ENCODE measurements at places on chromosomes 2 and 18. TPM values are rescaled to one million over a fixed set of nuclear protein-coding genes. Genes with fewer than 3 reads are reported as not detected.

- no peaks in the 10 kb centered on the region for H3K4me1 ChIP-seq
- H3K36me3 ChIP-seq: peaks cover 55% of the 10 kb centered on the region
- H3K27ac ChIP-seq: no peak overlapping the region
- H3K27me3 ChIP-seq: no peaks in the 10 kb centered on the region
- DNase-seq: no peak
- no peak overlapping the region for H3K4me3 ChIP-seq
Observed at GRCh38 chr18:76958692-76959341, 136.5 kb downstream of the ZNF236 start.

DNA sequence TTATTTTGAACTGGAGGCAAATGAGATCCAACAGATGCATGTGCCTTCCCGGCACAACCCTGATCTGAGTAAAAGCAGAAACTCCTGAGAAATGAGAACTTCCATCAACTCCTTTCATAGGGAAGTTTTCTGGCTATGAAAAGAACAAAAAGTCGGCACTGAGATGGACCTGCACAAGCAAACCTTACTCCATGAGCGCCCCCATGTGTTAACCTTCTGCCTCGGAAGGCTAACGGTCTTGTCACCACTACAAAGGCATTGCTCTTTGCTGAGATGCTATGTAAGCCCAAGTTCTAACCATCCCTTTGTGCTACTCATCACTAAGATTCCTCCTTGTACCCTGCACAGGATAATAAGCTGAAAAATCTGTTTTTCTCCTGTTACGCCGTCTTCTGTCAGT, 57.3 kb upstream of the SULT1C3 start:
- H3K36me3 ChIP-seq: no peaks in the 10 kb centered on the region
- no peak overlapping the region for H3K4me3 ChIP-seq
- no peak overlapping the region for H3K27ac ChIP-seq

GRCh38 chr2:19185086-19185485, 173.3 kb downstream of the OSR1 start:
- H3K4me1 ChIP-seq: no peaks in the 10 kb centered on the region
- H3K27ac ChIP-seq: no peak overlapping the region
- no peak overlapping the region for H3K4me3 ChIP-seq
- no peaks in the 10 kb centered on the region for H3K27me3 ChIP-seq

DNA sequence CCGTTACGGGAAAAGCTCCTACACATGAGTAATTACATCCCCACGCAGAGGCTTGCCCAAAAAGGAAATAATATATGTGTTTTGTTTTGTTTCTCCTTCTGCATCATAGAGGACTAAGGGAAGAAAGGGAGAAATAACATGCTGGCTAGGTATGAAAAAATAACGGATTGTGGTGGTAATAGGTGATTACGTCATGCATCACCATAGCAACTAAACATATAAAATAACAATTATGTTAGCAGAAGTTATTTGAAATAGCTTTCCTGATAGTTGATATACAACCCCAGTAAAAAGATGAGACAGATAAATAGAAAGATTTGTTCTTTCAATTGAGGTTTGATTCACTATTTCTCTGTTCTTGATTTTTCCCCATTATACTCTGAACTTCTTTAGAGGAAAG, 518.0 kb downstream of the ZNF516 start:
- DNase-seq: no peak
- no peaks in the 10 kb centered on the region for H3K4me1 ChIP-seq
- H3K27me3 ChIP-seq: no peaks in the 10 kb centered on the region
- no peak overlapping the region for H3K4me3 ChIP-seq

- H3K4me1 ChIP-seq: peaks cover 45% of the 10 kb centered on the region
- H3K4me3 ChIP-seq: no peak overlapping the region
- DNase-seq: peak; percentile 73
- H3K27me3 ChIP-seq: no peaks in the 10 kb centered on the region
Observed at GRCh38 chr2:20590704-20591515, 60.0 kb downstream of the HS1BP3 start.

ASXL3 gene
- total RNA-seq: 2.3 TPM

PRKAG3 gene
- total RNA-seq: not detected

- no peaks in the 10 kb centered on the region for H3K4me1 ChIP-seq
- no peak for DNase-seq
- H3K27me3 ChIP-seq: no peaks in the 10 kb centered on the region
- no peaks in the 10 kb centered on the region for H3K36me3 ChIP-seq
- H3K4me3 ChIP-seq: no peak overlapping the region
- H3K27ac ChIP-seq: no peak overlapping the region
Observed at GRCh38 chr2:211251016-211251415, 694.6 kb downstream of the CPS1 start.

DNA sequence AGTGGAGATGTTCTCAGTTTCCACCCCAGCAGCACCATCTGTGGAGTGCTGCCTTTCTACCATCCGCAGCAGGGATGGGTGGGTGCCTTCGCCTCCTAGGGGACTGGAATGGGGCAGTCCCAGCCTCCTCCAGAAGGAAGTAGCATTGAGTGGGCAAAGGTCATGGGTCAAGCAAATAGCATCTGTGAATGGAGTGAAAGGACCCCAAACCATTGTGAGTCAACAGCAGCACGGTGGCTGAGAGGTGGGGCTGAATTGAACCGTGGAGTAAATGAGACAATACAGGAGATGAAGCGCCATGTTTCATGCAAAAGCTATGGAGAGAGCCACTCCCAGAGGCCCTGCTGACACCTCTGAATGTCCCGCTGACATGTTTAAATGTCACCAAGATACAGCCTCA, 9.7 kb downstream of the GPR55 start:
- H3K27ac ChIP-seq: no peak overlapping the region
- peak; percentile 9 for DNase-seq
- H3K4me1 ChIP-seq: no peaks in the 10 kb centered on the region
- no peak overlapping the region for H3K4me3 ChIP-seq
- H3K27me3 ChIP-seq: peaks cover 4% of the 10 kb centered on the region

- H3K27ac ChIP-seq: no peak overlapping the region
- no peaks in the 10 kb centered on the region for H3K27me3 ChIP-seq
- H3K4me3 ChIP-seq: no peak overlapping the region
Observed at GRCh38 chr2:239962890-239963591, 62.1 kb downstream of the NDUFA10 start.

CRYBA2 gene
- not detected for total RNA-seq

DNA sequence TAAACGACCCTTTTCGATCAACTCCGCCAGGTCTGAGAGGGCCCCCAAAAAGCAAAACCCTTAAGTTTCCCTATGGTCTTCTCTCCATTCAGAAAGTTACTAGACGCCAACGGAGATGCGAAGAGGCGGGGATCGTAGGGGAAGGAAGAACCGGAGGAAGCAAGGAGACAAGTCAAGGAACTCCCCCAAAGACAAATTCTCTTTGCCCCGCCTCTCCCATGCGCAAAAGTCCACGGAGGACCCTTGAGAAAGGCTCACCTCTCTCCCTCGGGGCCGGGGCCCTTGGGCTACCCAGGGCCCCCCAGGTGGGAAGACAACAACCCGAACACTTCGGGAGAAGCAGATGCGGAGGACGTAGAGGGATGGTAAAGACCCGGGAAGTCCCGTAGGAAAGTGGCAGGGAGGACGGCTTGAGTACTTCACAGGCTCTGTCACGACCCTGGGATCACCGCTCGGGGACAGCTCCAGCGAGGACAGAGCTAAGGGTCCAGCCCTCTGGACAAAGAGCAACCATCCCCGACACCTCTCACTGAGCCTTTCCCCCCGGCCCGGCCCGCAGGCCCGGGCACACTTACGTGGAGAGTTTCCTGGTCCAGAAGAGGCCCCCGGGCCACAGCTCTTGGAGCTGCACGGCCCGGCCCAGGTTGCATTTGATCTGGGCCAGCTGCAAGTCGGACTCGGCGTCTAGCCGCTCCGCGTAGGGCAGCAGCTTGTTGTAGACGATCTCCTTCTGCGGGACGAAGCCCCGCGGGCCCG, 647 bp downstream of the PSME4 start:
- H3K27ac ChIP-seq: peak overlapping the region; percentile 93
- peaks cover 13% of the 10 kb centered on the region for H3K36me3 ChIP-seq
- DNase-seq: peak; percentile 51
- H3K4me3 ChIP-seq: peak overlapping the region; percentile 89
